Stimulated activated CD4-positive, alpha-beta T cell treated with anti-CD3 and anti-CD28 coated beads, TNF-alpha, amount 100 ng/mL, for 4 hours (primary cell): ENCODE measurements at places on chromosomes 1 and 21.

GRCh38 chr1:159005676-159006075, 4.0 kb upstream of the IFI16 start:
- DNase-seq: no peak

DNA sequence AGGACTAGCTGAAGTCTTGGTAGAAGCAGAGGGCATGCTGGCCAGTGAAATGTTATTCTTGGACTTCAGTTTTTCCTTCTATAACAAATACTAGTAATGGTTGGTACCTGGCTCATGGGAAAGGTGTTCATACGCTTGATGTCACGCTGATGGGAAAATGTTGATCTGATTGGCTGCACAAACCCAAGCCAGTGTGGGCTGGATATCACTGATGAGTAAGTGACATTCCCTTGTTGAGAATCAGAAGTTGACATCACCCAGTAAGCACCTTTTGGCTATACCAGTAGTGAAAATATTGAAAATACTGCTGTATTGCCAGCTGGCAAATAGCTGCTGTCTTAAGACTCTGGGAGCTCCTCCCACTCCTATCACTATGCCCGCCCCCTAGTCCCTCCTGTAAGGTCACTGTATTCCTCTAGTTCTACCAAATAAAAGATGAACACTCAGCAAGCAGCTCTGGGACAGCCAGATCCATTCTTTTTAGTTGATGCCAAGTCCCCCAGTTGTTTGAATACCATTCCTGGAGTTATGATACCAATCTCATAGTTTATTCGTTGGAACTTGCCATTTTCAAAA, 168.2 kb downstream of the GRIK1 start:
- DNase-seq: no peak

DNA sequence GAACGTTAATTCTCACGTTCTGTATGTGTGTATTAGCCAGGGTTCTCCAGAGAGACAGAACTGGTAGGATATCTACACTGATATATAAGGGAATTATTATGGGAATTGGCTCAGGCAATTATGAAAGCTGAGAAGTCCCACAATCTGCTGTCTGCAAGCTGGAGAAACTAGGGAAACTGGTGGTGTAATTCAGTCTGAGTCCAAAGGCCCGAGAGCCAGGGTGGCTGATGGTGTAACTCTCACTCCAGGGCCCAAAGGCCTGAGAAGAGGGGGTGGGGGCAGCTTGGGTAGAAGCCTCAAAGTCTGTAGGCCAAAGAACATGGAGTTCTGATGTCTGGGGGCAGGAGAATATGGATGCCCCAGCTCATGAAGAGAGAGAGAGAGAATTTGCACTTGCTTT, 13.3 kb upstream of the VASH2 start:
- no peak for DNase-seq

DNA sequence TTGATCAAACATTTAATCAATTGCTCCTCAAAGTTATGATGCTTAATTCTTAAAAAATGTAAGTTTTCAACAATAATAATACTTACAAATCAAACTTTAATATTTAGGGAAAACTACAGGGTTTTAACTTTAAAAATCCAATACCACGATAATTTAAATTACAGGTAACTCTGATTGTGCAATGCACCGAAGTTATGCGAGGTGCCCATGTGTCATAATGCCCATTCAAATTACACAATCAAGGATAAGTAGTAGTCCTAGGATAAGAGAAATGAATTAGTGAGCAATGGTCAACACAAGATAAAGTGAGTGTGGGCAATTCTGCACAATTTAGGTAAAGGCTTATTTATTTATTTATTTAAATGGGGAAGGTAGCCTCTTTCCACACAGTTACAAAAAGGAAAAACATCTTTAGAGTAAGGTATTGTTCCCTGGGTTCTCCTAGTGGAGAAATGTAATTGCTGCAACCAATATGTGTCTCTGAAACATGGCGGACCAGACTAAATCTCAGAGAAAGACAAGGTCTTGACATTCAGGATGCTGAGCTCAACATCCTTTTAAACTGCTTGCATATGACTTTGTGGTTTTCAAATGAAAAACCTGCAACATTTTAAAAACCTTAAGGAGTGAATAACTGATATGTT, 164.2 kb downstream of the TTLL7 start:
- no peak for DNase-seq

DNA sequence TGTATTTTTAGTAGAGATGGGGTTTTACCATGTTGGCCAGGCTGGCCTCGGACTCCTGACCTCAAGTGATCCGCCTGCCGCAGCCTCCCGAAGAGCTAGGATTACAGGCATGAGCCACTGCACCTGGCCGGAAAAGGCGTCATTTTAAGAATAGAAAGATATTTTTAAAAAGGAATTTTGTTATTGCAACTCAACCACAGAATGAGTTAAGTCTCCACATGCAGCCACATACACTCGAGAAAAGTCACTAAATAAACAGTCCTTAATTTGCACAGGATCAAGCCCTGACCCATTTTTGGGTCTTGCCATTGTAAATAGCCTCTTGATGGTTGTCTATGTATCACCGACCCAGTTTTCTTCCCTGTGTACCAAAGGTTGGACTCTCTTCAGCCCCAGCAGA, 85.5 kb downstream of the FBXO2 start:
- no peak for DNase-seq

- no peak for DNase-seq
These were observed 52.4 kb downstream of the XCL1 start for GRCh38 chr1:168628807-168629206.

DNA sequence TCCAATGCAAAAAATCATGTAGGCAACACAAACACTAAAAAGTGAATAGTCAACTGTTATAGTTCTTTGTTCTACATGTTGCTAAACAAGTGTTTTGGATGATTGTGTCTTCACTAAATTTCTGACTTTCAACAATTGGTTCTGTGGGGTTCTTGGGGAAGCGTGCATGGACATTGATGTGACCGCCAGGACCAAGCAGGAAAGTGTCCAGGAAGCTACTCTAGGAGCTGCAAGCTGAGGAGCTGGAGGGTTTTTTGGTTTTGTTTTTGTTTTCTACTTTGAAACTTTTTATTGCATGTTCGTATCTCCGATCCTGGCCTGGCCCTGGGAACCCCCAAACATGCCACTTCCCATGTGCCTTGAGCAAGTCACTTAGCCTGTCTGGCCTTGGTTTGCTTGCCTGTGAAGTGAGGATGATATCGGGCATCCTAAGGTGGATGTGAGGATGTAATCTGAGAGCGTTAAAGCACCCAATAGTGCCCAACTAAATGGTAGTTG, 8.0 kb downstream of the TMPRSS3 start:
- DNase-seq: no peak

DNA sequence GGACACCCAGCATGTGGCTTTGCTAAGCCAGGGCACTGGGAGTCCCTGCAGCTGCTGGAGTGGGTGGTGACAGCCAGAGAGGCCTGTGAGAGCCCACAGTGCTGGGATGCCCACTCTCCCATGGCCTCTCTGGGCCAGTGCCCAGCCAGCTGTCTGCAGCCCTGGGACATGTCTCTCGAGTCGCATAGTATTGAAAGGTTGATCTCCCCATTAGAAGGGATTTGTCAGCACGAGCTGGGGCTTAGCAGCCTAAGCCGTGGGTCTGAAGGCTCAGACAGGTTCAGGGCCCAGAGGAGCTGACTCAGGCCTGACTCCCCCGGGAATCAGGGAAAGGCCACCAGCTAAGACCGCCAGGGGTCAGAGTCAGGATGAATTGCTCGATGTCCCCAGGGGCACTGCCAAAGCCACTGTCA, 53.5 kb downstream of the FOXD2 start:
- no peak for DNase-seq

DNA sequence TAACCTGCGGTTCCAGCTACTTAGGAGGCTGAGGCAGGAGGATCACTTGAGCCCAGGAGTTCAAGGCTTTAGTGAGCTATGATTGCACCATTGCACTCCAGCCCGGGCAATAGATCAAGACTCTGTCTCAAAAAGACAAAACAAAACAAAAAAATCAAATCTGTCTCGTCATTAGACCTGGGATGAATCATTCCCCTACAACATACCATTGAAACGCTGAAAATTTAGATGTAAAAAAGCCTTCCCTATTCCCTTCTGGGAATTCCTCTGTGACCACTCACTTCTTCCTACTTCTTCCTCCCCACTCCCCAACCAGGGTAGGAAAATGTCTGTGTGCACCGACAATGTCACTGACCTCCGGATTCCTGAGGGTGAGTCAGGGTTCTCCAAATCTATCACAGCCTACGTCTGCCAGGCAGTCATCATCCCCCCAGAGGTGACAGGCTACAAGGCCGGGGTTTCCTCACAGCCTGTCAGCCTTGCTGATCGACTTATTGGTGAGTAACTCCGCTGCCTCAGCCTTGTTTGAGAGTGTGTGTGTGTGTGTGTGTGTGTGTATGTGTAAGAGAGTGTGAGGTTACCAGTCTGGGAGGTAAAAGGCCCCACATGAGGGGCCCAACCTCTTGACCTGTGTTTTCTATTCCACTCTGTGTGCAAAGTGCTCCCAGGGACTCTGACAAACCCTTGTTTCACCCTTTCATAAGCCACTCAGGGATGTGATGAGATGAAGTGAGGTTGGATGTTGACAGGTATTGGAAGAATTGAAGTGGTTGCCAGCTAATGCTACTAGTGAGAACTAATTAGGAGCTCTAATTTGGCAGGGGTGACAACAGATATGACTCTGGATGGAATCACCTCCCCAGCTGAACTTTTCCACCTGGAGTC, 16.3 kb upstream of the SARS1 start:
- DNase-seq: no peak

- no peak for DNase-seq
These were observed 16.7 kb downstream of the MEAF6 start for GRCh38 chr1:37497832-37498231.

DNA sequence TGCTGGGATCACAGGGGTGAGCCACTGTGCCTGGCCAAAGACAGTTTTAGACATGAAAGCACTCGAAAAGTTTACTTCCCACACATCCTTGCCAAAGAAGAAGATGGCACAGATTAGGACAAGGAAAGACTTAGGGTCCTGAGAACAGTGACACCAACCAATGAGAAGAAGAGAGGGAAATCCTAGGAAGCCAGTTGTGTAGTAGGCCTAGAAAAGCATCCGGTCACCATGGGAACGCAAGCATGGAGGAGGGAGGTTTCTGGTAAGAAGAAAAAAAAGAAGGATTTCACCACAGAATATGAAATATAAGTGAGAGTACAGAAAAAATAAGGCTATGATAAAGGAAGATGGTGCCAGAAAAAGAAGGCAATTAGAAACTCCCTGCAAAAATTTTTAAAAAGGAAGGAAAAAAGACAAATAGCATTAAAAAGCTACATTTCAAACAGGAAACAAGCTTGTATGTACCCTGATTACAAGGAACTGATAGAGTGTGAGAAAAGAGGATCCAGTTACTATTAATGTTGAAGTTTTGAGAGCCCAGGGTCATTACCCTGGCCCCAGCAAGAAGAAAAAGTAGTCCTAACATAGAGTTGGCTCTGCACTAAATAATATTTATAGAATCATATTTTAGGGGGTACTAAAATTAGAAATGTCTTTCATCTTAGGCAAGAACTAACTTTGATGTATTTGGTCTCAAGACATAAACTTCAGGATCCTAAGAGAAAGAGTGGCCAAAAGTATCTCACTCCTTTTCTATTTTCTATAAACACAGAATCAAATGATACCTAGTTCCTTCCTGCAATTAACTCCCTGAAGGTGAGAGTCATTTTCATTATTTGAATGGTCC, 16.1 kb downstream of the DIPK1A start:
- DNase-seq: no peak

- no peak for DNase-seq
These were observed 17.5 kb downstream of the SLC45A3 start for GRCh38 chr1:205662791-205663190.

DNA sequence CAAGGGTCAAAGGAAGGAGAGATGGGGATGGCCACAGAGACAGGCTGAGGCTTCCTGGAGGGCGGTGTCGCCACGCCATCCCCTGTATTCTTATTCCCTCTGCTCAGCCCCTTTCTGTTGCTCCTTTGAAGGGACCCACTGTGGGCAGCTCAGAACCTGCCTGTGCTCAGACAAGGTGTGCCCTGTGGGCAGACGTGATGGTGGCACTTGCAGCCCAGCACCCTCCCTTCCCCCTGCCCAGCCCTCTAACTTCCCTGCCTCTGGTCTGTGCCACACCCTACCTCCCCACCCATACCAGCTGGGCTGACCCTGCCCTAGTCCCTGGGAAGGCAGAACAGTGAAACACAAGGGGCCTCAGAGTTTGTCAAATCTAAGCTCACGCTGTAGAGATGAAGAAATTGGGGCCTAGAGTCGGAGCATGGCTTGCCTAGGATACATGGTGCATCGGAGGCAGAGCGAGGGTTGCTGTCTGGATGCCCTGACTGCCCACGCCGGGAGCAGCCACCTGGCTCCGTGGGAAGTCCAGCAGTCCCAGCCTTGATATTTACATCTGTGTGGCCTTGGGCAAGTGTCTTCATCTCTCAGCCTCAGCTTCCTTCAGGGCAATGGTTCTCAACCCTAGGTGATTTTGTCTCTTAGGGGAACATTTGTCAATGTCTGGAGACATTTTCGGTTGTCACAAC, 68.6 kb upstream of the RUNX3 start:
- no peak for DNase-seq

GRCh38 chr1:171245458-171246064, 2.7 kb upstream of the FMO1 start:
- DNase-seq: no peak

DNA sequence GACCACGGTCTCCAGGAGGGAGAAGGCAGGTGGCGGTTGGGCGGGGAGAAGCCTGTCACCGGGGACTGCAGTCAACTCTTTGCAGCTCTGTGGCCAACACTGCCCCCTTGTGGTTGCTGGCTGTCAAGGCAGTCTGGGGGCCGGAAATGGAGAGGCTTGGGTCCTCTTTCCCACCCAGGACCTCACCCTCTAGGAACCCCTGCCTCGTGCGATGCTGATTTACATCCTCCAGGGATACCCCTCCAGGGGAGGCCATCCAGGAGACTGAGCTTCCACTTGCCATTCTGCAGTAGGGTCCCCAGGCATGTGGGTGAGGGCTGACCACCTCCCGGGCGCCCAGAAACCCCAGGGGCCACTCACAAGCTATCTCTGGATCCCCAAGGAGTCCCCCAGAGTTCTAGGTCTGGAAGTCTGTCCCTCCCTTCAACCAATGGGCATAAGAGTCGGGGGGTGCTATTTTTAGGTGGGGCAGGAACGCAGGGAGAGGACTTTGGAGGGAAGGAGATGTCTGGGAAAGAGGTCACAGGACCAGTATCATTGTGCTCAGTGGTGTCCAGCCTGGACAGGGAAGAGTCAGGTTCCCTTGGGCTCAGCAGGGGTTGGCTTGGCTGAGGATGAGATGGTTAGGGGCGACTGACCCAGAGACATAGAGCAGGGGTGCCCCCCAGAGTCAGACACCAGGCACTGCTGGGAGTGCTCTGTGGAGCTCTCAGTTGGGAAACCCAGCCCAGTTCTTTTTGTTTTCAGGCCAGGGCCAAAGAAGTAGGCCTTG, 7.1 kb upstream of the GPR61 start:
- peak; percentile 88 for DNase-seq

- DNase-seq: no peak
These were observed 22.4 kb upstream of the BCAR3 start for GRCh38 chr1:93704052-93704451.
